HuH-7 (cell line): ENCODE measurements at places on chromosomes 1 and 21.

DNA sequence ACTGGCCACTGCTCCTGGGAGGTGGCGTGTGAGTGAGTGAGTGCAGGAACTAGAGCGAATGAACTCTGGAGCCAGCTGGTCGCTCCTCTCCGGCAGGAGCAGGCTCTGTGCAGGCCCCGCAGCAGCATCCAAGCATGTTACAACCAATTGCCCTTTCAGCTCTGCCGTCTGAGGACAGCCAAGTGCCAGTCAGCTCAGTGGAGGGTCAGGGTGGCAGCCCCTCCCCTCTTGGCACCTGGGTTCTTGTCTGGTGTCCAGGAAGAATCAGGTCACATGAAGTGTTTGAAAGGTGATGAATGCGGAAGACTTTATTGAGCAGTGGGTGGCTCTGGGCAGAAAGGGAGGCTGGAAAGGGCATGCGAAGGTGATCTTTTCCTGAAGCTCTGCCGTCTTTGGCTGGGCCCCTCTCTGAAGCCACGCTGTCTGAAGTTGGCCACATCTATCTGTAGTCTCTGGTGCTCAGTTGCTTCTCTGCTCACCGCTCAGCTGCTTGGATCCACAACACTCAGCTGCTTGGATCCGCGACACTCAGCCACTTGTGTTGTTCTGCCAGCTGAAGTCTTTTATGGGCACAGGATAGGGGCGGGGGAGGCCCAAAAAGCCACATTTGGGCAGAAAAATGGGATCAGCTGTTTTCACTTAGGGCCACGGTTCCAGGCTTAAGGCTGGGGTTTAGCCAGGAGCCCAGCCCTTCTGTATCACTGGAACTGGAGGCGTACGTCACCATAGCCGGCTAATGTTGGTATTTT lies 139.8 kb downstream of the ADSS2 start:
- no peak for DNase-seq

- no peak for DNase-seq
Observed at GRCh38 chr21:44424608-44425306, 30.6 kb upstream of the LRRC3 start.

DNA sequence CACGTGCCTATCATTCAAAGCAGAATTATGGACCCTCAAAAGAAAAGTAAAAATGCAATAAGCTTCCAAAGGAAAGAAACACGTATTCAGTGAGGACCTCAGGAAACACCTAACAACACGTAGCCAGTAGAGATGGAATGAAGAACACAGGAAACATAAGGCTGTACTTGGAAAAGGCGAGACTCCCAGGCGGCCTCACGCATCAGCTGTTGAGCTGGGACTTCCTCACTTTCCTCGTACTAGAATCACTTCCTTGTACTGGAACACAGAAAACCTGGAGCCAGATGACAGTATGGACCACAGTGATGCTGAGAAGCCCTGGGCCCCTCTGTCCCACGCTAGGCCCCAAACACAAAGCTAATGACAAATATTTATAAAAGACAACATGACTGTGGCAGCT lies 94.4 kb upstream of the BACE2 start:
- no peak for DNase-seq

- no peak for DNase-seq
Observed at GRCh38 chr1:166432655-166433054, 265.9 kb upstream of the FAM78B start.

DNA sequence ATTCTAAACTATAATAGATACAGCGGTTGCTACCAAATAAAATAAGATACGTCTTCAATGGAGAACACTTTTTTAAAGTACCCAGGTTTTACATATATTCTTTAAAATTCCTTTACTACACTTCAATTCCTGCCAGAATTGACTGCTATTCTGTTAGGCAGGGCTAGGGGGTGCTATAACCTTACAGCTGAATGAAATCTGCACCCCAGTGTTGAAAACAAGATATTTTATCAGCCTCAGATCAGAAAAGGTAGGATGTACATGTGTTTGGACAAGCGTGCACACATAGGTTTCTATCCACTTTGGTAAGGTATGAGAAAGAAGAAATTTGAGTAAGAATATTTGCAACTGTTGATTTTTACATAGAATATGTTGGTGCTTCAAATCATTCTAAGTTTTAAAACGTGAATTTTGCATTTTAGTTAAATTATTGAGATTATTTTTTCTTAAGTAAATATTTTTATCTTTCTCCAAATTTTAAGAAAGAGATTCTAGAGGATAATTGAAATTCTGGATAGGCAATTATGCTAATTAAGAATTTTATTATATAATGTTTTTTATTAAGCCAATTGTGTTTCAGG lies 490.8 kb upstream of the ADGRL4 start:
- DNase-seq = peak; percentile 34

DNA sequence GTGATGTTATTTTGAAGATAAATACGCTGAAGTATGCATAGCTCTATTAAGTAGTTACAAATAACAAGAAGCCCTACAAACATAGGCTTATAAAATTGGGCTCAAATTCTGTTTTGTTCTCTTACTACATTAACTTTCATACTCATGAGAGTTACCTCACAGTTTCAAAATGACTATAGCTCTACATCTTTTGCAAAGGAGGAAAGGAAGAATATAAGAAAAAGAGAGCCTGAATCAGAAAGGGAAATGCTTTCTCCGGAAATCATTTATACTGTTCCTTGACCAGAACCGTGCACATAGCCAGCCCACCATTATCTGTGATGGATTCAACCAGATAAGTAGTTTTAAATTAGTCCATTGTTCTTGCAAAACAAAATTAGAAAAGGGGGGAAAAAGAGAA lies 1252.1 kb downstream of the NCAM2 start:
- DNase-seq = no peak

DNA sequence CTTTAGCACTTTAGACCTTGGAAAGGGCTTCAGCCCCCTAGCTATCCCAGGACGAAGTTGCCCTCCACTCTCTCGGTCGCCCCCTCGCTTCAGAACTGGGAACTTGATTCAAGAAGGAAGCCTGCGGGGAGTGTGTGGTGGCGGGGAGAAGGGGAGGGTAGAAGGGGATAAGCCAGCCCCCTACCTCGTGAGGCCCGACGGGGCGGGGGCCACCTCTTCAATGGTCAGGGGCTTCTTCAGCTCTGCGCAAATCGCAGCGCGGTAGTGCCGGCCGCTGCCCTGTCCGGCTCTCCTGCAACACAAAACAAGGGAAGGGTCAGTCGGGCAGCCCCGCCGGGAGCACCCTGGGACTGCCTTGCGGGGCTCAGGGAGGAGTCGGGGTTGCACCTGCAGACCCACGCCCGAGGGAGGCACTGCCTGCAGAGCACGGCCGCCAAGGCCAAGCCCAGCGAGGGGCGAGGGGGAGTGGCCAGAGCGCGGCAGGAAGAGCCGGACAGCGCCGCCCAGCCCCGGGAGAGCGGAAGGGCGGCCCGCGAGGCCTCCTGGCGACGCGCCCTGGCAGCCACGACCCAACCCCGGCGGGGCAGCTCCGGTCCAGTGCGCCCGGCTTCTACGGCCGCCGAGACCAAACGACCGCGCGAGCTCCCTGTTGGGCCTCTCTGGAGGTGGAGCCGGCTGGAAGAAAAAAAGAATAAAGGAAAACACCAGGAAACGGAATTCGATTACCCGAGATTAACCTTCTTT lies 56.2 kb upstream of the RASAL2 start:
- peak; percentile 80 for DNase-seq

DNA sequence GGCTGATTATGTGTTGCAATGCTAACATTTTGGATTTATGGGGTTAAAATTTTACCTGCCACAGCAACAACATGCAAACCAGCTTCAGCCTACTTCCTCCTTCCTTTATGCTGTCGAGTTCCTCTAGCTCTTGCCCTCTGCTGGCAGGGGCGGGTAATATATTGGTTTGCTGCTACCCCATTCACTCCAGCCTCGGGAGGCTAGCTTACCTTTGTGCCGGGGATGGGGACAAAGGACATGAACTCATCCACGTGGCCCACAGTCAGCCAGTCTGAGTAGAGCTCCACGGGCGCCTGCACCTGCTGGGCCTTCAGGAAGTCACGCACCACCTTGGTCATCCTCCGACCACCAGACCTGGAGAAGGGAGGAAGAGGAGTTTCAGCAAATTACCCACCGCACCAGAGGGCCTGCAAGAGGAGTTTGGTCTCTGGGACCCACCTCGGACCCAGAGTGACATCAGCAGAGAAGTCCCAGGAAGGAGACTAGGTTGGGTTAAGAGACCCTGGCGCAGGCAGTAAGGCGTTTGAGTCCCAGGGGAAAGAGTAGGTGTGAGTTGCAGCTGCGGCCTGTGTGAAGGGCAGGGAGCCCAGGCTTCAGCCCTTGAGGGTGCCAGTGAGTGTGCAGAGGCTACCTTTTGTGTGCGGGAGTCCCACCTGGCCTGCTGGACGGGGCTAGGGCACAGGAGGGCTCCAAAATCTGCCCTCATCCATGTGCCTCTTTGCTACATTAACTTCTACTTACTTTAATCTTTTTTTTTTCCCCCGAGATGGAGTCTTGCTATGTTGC lies 21.8 kb upstream of the SDHB start:
- DNase-seq = peak; percentile 34

- no peak for DNase-seq
Observed at GRCh38 chr1:193629875-193630274, 443.5 kb upstream of the B3GALT2 start.

- DNase-seq = no peak
Observed at GRCh38 chr1:228011721-228012311, 5.0 kb downstream of the WNT3A start.

GRCh38 chr1:228408869-228409805 lies 2.5 kb upstream of the TRIM11 start:
- DNase-seq = no peak

DNA sequence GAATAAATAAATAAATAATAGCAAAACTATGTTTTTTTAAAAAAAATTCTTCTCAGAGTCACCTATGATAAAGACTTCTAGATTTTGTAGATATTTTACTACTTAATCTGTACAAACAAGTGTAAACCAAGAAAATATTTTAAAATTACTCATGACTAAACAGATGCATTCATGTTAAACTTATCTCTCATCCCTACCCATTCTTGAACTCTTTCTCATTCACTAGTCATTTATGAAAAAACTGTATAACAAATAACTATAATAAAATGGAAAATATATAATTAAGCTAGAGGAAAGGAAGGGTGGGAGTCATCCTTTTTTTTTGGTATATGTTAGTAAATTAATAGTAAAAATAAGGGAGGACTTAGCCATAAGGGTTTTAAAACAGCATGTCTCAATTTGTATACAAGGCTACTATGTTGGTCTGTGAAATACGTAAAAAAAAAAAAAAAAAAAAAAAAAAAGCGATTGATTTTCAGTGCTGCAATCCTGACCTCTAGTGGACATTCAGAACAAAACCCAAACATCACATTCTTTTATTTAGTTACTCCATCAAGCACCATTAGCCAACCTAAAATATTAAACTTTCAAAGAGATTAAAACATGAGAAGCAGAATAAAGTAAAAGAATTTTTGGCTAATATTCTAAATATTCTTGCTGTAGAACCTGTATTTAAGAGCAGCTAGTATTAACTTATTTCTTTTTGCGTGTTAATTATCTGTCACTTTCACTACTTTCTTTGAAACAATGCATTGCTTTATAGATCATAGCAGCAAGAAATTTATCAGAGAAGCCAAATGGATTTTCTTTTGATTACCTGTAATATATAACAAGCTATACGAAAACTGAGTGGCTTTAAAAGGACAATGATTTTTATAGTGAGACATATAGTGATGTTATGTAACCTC lies 255.8 kb upstream of the CACYBP start:
- no peak for DNase-seq

GRCh38 chr1:97938285-97938642 lies 17.4 kb upstream of the DPYD start:
- no peak for DNase-seq

- no peak for DNase-seq
Observed at GRCh38 chr21:45506241-45506817, 35.9 kb downstream of the SLC19A1 start.

DNA sequence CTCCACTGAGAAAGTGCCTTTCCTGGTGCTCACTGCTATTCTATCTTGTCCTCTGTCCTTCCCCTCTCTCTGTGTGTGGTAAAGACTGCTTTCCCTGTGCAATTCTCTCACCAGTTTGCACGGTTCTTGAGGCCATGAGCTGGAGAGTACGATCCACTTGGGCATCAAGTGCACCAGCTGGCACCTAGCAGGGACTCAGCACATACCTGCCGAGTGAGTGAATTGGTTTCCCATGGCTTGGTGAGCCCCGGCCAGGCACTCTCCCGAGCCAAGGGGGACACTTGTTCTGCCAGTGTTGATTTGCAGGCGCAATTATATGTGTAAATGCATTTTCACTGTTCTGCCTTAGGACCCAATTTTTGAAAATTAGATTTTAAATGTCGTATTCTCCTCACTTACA lies 313.5 kb downstream of the DISC1 start:
- no peak for DNase-seq

DNA sequence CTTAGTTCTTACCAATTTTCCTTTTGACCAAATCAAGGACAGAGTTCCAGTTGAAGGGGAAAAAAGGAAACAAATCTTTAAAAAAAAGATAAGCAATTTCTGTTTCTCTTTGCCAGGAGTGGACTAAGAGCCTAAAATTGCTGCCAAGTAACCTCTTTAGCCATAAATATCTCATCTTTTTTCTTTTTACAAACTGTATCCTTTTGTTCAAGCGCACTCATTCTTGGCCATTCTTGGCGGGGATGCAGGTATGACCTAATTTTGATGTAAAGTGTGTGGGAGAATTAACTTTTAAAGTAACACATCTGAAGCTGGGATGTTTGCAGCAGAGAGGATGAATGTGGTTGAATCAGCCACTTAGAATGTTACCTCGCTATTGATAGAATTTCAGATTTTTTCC lies 13.4 kb upstream of the KIF1B start:
- no peak for DNase-seq

DNA sequence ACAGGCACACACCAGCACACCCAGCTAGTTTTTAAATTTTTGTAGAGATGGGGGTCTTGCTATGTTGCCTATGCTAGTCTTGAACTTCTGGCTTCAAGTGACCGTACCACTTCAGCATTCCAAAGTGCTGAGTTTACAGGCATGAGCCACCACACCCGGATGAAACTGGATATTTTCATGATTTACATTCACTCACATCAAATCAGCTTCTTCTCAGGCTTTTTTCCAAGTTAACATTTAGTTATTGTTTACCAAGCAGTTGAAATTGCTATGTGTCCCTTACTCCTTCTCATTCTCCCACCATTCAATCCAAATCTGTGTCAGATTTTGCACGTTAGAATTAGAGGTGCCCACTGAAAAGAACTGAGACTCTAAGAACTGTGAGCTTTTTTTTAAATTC lies 18.4 kb downstream of the RIT1 start:
- DNase-seq = no peak

DNA sequence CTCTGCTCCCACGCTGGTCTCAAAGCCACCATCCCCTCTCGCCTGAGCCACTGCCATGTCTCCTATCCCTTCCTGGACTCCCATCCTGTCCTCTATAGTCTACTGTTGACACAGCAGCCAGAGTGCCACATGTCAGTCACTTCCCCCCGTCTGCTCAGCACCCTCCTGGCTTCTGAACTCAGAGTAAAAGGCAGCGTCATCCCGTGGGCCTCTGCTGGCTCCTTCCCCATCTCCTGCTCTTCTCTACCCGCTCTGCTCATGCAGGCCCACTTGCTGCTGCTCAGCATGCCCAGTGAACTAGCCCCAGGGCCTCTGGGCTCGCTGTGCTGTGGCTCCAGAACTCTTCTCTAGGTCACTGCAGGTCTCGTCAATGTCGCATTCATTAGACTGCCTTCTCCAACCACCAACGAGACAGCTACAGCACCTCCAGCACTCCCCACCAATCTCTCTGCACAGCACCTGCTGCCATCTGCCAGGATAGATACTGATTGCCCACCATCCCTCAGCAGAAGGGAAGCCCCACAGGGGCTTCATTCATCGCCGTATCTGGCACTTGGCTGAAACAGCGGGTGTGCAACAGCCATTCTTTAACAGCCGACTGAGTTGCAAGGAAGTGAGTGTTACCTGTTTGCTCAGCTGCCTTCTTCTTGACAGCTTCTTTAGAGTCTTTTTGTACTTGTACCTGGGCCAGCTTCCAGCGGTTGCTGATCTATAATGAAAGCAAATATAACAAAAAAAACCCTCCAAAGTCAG lies 11.8 kb upstream of the SRM start:
- no peak for DNase-seq
